Small intestine (tissue), 16 donors: ENCODE measurements at places on chromosomes 1 and 21. TPM values are rescaled to one million over a fixed set of nuclear protein-coding genes. Genes with fewer than 3 reads are reported as not detected.

GRCh38 chr1:37274486-37274885, 199.9 kb upstream of the ZC3H12A start:
- no peak overlapping the region for H3K27ac ChIP-seq
- no peaks in the 10 kb centered on the region for H3K4me1 ChIP-seq
- no peaks in the 10 kb centered on the region for H3K36me3 ChIP-seq
- H3K4me3 ChIP-seq, result no peak overlapping the region
- no peak for DNase-seq
- no peaks in the 10 kb centered on the region for H3K27me3 ChIP-seq

- no peak overlapping the region for H3K27ac ChIP-seq
- H3K4me3 ChIP-seq, result no peak overlapping the region
- H3K27me3 ChIP-seq, result no peaks in the 10 kb centered on the region
- no peak for DNase-seq
Measured at GRCh38 chr1:156528875-156529425, 28.4 kb upstream of the MEF2D start.

GRCh38 chr1:109242387-109242786, 7.0 kb upstream of the CELSR2 start:
- DNase-seq, result no peak
- no peak overlapping the region for H3K27ac ChIP-seq
- no peak overlapping the region for H3K4me3 ChIP-seq
- H3K36me3 ChIP-seq, result peaks cover 30% of the 10 kb centered on the region

GRCh38 chr1:243980471-243980870, 70.6 kb upstream of the ZBTB18 start:
- H3K27ac ChIP-seq, result no peak overlapping the region
- no peaks in the 10 kb centered on the region for H3K36me3 ChIP-seq
- no peaks in the 10 kb centered on the region for H3K27me3 ChIP-seq
- H3K4me1 ChIP-seq, result no peaks in the 10 kb centered on the region

DNA sequence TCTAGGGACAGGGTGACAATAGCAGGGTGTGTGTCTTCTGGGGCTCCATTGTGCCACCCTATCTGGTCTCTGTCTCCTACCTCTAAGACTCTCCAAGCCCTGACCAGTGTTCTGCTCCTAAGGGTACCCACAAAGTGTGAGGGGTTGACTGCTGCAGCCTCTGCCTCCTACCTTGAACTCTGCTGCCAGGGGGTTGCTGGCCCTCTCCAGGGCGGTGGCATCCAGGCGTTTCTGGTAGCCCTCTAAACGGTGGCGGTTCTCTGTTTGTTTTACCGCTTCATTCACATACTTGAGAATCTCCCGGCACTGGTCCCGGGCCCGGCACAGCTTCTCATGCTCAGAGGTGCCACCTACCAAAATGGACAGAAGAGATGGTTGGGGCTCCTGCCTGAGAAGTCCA, 24.4 kb downstream of the LRRC71 start:
- no peaks in the 10 kb centered on the region for H3K4me1 ChIP-seq
- no peaks in the 10 kb centered on the region for H3K27me3 ChIP-seq
- H3K4me3 ChIP-seq, result no peak overlapping the region

GRCh38 chr1:185722098-185722497, 12.1 kb upstream of the HMCN1 start:
- no peak overlapping the region for H3K4me3 ChIP-seq
- H3K4me1 ChIP-seq, result no peaks in the 10 kb centered on the region
- no peak overlapping the region for H3K27ac ChIP-seq
- no peak for DNase-seq
- no peaks in the 10 kb centered on the region for H3K36me3 ChIP-seq

DNA sequence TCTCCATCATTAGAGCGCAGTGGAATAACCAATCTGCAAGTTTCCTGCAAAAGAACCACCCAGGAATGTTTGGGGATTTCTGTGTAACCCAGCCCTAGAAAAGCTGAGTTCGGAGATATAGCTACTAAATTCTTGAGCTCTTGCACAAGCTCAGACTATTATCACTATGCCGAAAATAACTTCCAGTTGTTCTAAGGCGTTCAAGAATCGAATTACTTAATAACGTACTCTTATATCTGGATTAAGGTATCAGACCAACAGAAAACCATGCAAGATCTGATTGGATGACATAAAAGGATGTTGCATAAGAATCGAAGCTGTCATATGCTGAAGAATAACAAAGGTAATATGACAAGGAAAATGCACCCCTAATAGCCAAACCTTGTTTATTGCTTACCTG, 7.5 kb upstream of the LAMC2 start:
- DNase-seq, result no peak
- H3K4me3 ChIP-seq, result no peak overlapping the region
- H3K27ac ChIP-seq, result no peak overlapping the region
- H3K36me3 ChIP-seq, result no peaks in the 10 kb centered on the region
- no peaks in the 10 kb centered on the region for H3K27me3 ChIP-seq

GRCh38 chr1:39081271-39082009, 55.3 kb downstream of the NDUFS5 start:
- peak; percentile 62 for DNase-seq
- peaks cover 7% of the 10 kb centered on the region for H3K27me3 ChIP-seq
- H3K36me3 ChIP-seq, result no peaks in the 10 kb centered on the region
- no peaks in the 10 kb centered on the region for H3K4me1 ChIP-seq
- peak overlapping the region; percentile 32 for H3K4me3 ChIP-seq

DNA sequence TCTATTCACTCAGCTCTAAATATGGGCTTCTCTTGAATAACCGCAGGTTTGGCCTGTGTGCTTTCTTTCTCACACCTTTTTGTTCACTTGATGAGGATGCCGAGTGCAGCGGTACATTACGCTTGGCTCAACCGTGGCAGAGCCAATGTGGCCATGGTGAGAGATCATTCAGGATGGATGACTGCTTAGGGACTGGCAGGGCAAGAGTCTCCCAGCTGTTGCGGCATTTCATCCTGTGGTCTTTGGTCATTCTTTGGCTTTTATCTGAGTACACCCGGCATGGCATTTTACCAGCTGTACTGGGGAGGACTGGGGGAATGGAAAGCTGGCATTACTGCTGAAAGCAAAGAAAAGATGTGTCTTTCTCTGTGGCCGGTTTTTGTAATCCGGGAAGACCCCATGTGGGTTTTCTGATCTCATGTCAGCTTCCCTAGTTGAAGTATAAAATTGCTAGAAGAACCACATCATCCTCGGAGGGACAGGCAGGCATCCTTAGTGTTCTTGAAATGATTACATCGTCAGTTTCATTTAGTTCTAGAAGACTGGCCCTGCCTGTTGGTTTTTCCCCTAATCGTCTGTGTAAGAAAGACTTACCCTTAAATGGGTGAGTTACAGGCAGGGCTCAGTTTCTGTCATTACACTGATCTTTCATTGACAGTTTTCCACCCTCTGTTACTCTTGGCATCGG, 15.1 kb downstream of the PCP4 start:
- H3K4me1 ChIP-seq, result no peaks in the 10 kb centered on the region
- H3K27ac ChIP-seq, result no peak overlapping the region
- no peaks in the 10 kb centered on the region for H3K27me3 ChIP-seq
- no peak for DNase-seq

Gene NBPF4
- polyA plus RNA-seq, result not detected

Gene IGSF8
- 13.5 TPM for polyA plus RNA-seq

Gene CXADR
- polyA plus RNA-seq, result 39.2 TPM

Gene FMO5
- 115 TPM for polyA plus RNA-seq

Gene RXRG
- 1.1 TPM for polyA plus RNA-seq

Gene RHOU
- 41.9 TPM for polyA plus RNA-seq
